Stimulated activated CD4-positive, alpha-beta T cell treated with anti-CD3 and anti-CD28 coated beads, Interleukin-4, amount 100 ng/mL, for 4 hours (primary cell): ENCODE measurements at places on chromosomes 11 and 22.

- no peak for DNase-seq
These were observed 380 bp upstream of the TTC17 start for GRCh38 chr11:43358279-43358800.

- no peak for DNase-seq
These were observed 35.5 kb downstream of the FZD4 start for GRCh38 chr11:86919557-86920210.

- DNase-seq, result no peak
These were observed 35.0 kb downstream of the RASSF10 start for GRCh38 chr11:13043912-13044628.

DNA sequence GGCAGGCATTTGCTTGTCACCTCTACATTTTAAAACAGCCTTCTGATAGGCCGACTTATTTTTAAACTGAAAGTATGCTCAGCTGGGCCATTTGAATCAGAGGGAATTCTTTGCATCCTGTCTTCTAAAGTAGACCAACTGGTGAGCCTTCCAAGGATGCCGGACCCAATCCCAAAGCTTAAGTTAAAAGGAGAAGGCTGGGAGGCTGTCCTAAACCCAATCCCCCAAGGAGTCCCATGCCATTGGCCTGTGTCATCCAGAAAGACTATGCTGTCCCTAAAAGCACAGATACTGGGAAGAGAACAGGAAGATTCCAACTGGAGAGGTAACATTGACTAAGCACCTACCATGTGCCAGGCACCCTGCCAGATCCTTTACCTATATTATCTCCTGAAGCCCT is 18.0 kb downstream of the TENM4 start:
- no peak for DNase-seq

GRCh38 chr11:83862691-83863090 is 576.5 kb upstream of the CCDC90B start:
- DNase-seq, result no peak

- DNase-seq, result no peak
These were observed 5.4 kb downstream of the EMID1 start for GRCh38 chr22:29211066-29211465.

DNA sequence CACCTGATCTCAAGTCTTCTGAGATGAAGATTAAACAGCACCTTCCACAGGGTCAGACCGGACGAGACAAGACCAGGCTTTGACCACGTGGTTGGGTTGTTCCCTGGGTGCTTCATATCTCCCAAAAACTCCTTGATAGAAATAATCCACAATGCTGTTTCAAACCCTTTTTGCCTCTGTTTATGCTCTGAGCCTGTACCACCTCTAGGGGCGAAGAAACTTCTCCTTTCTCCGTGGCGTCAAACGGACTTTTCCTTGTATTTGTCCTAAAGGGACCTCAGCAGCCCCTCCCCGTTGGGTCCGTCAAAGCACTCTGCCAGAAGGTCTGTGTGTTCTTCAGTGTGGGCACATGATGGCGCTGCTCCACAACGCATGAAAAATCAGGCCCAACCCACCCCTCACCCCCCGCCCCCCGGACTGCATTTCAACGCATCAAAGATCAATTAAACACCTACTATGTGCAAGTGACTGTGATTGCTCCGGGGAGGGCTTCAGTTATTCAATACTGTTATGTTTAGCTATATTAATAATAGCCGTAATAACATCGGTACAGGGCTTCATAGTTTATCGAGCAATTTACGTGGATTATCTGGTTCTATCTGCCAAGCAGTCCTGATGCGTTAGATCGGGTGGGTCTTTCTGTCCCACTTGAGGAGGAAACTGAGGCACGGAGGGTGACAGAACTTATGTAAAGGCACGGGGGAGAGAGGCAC is 17.3 kb upstream of the EIF3D start:
- no peak for DNase-seq

- DNase-seq, result no peak
These were observed 58.6 kb downstream of the DSCAML1 start for GRCh38 chr11:117738246-117738957.

- DNase-seq, result no peak
These were observed 7.7 kb upstream of the MMP12 start for GRCh38 chr11:102882389-102883024.

DNA sequence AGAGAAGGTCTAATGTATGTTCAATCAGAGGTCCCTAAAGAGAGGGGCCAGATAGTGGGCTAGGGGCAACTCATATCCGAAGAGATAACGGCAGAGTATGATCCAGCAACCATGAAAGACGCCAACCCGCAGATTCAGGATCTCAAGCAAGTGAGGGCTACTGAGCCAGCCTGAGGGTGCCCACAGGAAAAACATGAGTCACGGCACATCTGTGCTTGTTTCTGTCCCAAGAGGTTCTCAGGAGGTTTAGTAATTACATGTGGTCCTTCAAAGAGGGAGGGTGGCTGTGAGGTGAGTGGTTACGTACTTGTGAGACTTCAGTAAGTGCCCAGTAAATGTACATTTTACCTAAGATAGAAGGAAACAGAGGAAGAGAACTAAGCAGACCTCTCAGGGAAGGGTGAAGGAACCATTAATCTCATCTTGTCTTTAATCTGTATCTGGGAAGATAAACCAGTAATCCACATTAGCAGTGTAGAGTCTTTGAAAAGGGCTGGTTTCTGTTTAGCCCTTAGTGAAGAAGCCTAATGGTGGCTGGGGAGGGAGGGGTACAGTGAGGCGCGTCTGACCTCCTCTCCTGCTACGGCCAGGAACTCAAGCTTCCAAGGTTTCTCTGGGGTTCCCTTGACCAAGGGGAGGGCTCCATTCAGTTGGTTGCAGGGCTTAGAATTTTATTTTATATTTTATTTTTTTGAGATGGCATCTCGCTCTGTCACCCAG is 10.2 kb downstream of the SIRT3 start:
- no peak for DNase-seq

GRCh38 chr11:11963842-11964773 is 44.3 kb downstream of the DKK3 start:
- DNase-seq, result no peak

DNA sequence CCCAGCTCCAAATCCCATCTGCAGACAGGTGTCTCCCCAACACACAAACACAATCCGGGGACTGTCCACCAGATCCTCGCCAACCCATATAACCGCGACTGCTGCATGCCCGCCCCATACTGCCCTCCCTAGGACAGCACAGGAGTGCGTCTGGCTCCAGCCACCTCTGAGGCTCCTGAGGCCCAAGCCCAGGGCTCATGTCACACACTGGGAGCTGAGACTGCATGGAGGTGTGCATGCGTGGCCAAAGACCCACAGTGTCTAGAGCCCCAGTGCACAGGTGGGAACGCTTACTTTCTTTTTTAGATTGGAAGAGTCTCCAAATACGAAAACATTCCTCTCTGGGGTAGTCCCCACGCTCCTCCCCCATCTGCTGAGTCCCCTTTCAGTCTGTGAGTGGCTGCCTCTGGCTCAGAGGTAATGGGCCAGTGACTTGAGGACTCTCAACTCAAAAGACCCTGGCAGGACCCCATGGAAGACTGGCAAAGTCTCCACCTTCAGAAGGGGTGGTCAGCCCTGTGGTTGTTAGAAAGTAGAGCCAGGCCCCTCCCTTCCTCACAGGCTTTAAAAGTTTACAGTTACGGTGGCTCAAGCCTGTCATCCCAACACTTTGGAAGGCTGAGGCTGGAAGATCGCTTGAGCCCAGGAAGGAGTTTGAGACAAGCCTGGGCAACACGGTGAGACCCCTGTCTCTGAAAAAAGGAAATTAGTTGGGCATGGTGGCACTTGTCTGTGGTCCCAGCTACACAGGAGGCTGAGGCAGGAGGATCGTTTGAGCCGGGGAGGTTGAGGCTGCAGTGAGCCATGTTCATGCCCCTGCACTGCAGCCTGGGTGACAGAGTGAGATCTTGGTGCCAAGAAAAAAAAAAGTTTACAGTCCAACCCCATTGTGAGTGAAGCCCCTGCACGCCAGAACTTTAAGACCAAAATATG is 2.3 kb downstream of the CBX7 start:
- no peak for DNase-seq

DNA sequence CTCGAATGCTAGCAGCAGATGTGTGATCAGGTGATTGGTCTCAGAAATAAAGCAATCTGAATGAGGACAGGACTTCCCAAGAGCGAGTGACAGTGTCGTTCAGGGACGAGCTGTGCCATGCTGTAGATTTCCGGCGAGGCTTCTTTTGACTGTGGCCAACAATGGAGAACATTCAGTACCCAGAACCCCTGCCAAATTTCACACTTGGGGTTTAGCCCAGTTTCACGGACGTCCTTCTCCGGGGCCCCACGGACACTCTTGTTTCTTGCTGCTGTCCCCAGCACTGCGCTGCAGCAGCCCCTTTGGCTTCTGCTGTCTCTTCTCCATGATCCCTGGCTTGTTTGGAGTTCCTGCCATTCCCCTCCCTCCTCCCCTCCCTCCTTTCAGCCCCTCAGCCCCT is 115.1 kb upstream of the GRAMD1B start:
- DNase-seq, result no peak

GRCh38 chr11:30585125-30585891 is 845 bp downstream of the MPPED2 start:
- DNase-seq, result no peak

GRCh38 chr11:3841426-3842350 is 929 bp upstream of the RHOG start:
- DNase-seq, result peak; percentile 98

DNA sequence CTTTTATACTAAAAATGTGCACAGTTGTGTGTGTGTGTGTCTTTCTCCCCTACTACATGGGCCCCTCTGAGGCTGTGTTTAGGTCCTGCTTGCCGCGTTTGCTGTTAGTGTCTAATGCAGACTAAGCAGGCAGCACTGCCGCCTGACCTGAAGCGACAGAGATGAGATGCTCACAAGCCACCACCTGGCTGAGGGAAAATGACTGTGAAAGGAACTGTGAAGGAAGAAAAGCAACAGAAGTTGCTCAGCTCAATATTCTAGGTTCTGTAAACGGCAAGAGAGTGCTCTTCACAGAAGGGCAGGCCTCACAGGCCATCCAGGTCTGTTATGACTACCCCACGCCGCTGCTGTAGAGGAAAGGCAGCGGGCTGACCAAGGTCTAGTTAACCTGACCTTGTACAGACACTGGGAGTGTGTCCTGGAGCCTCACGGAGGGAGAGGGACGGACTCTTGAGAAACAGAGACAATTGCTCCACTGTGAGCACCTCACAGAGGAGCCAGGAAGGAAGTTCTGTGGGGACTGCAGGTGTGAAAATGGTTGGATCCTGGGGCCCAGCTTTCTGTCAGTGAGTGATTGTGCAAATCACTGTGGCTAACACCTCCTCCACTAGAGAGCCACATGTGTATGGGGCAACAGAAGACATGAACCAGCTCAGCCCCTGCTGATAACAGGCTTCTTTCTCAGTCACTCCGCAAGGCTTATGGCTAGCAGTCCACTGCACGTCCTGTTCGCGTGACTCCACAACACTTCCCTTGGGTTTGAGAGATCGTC is 31.3 kb upstream of the YPEL1 start:
- DNase-seq, result peak; percentile 32

- DNase-seq, result no peak
These were observed 10.9 kb upstream of the ADSL start for GRCh38 chr22:40335358-40335757.

DNA sequence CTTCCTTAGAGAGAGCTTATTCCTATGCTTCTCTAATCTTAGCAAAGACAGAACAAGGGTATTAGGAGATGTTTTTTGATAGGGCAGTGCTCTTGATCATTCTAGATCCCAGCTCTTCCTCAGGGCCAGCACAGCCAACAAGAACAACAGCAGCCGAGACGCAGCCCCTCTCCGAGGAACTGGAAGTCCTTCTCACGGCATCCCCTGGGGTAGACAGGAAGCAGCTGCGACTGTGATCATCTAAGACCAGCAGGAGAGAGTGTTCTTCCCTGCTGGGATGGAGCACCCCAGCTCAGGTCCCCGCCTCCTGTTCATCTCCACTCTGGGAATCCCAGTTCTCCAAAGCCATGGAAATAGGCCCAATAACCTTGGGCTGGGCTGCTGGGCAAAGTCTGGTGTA is 29.6 kb downstream of the IRAG1 start:
- no peak for DNase-seq

- no peak for DNase-seq
These were observed 44.5 kb downstream of the RTL6 start for GRCh38 chr22:44453441-44454112.

DNA sequence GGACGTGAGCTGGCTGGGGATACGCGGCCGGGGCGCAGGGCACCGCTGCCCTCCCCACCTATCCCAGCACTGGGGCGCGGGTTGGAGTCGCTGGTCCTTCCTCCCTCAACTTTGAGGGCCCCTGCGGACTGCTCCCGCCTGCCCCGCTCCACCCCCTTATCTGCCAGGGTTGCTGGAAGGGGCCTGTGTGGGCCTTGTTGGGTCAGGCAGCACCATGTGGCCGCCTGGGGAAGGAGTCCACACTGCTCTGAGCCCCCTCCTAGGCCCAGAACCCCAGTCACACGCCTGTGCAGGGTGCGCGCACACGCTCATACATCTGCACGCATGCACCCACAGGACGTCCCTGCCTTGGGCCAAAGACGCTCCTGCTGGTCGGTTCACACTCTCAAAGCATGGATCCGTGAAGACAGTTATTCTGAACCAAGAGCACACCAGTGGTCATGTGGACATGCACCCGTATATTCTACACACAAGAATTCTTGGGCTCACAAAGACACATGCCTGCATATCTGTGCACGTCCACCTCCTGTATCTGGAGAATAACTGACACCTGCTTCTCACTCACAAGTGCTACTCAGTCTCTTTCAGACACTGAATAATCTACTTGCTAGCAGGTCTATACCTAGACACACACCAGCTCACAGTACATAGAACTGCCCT is 710 bp downstream of the TUB start:
- no peak for DNase-seq

DNA sequence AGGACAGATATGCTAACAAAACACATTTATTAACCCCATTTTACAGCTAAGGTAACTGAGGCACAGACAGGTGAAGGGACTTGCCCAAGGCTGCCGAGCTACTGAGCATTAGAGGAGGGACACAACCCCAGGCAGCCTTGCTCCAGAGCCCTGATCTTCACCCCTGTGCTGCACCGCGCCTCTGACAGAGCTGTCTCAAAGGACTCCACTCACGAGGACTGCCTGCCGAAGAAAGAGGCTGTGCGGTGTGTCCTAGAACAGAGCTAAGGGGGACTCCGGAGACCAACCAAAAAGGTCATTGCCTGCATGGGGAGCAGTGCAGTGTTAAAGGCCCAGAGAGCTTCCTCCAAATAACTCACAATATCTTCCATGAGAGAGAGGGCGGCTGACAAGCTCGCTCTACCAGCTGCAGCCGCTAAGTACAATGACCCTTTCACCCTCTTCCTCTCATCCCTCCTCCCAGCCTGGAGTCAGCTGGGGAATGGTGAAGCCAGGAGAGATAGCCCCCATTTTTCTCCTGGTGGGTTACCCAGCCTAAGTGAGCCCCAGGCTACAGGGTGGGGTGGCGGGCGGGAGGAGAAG is 119.2 kb downstream of the DSCAML1 start:
- DNase-seq, result no peak

- no peak for DNase-seq
These were observed 6.6 kb downstream of the CERK start for GRCh38 chr22:46731246-46732040.

DNA sequence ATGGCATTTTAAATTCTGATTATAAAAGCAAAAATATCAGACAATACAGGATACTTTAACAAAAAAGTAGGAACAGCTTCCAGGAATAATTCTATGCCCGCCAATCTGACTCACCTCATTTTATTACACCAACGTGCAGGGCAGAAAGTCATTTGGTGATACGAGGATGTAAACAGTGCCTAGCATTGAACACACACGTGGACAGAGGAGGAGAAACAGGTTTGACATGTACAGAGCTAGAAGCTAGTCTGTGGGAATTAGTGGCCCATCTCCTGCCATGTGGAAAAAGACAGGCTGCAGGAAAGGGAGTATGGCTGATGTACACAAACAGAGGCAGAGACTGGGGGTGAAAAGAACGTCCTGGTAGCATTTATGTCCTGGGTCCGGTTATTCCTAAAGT is 9.0 kb upstream of the SPINDOC start:
- DNase-seq, result no peak

GRCh38 chr22:45271667-45272201 is 13.0 kb upstream of the UPK3A start:
- DNase-seq, result no peak
